ENCODE measurements at places on chromosomes 12 and 14. TPM values are rescaled to one million over a fixed set of nuclear protein-coding genes. Genes with fewer than 3 reads are reported as not detected.

DNA sequence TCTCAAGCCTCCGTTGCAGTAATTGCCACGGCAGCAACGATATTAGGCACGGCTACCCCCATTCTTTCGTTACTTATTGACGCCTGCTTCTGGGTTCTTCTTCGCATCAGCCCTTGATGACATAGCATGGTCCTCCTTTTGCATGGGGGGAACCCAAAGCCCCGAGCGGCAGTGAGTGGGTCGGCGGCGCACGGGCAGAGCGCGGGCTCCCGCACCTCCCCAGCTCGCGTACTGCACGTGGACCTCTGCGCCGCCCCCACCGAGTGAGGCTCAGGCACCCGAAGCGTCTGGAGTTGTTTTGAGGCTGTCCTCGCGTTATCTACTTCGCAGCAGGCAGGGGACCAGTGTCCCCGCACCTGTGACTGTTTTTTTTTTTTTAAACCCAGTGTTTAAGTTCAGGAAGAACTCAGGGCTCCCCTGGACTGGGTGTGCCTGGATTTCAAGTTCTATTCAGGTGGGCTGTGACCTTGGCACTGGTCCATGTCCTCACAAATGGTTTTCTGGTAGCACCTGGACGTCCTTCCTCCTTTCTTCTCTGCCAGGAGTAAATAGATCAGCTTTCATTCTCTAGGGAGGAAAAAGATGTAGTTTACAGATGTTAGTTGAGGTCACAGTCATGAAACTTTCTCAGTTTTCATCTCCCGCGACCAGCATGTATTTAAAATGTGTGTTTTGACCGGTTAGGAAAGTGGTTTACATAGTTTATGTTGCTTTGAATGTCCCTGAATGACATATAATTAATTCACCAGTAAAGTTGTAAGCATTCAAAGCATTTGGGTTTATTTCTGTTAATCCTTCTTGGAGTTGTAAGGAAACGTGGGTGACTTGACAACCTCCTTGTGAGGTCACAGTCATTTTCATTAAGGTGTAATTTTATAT, 1.4 kb upstream of the FOXN4 start:
- peak; percentile 61 for DNase-seq

DNA sequence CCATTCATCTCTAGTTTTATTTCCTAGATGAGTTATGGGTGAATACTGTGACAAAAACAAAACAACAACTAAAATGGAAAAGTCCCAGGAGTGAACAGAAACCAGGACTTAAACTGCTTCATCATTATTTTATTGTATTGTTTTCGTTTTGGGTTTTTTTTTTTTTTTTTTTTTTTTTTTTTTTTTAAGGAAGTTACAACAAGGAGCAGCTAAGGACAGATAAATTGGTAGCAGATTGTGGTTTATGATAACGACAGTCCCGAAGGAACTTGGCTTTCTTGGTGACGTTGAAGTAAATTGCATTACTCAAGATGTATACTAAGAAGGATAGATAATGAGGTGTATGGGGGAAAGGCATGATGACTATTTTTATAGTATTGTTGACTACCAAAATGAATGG, 866.3 kb downstream of the NRXN3 start:
- no peak for DNase-seq

GRCh38 chr14:96066976-96067375, 27.8 kb downstream of the C14orf132 start:
- no peak for DNase-seq

- no peak for DNase-seq
Observed at GRCh38 chr14:73723406-73723796, 9.2 kb upstream of the PNMA1 start.

GRCh38 chr14:105328678-105329390, 14.3 kb downstream of the PACS2 start:
- DNase-seq, result no peak

DNA sequence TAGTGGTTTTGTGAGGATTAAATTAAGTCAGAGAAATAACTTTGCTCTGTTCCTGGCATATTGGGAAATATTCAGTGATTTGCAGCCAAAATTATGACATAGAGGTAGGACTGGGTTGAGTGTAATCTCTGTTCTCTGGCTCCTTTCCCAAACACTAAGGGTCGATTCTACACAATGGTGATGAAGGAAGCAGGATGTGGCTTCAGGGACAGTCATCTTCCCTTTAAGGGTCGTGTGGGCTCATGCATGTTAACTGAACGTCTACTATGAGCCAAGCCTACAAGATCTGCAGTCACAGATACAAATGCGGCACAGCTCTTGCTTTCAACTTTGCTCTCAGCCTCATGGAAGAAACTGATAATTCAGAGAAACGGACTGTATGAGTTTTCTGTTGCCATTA, 381.6 kb downstream of the VRK1 start:
- DNase-seq, result no peak

- DNase-seq, result no peak
Observed at GRCh38 chr14:79840103-79840502, 371.2 kb downstream of the DIO2 start.

- DNase-seq, result peak; percentile 82
Observed at GRCh38 chr12:108119126-108119973, 9.7 kb upstream of the WSCD2 start.

GRCh38 chr12:120115692-120116440, 687 bp downstream of the RAB35 start:
- no peak for DNase-seq

GRCh38 chr12:4690760-4691159, 29.4 kb upstream of the GALNT8 start:
- no peak for DNase-seq

- no peak for DNase-seq
Observed at GRCh38 chr14:75311356-75311755, 32.7 kb downstream of the FOS start.

GRCh38 chr14:22849212-22849819, 12.9 kb downstream of the MMP14 start:
- DNase-seq, result no peak

GRCh38 chr12:111431772-111432171, 26.0 kb downstream of the SH2B3 start:
- no peak for DNase-seq

DNA sequence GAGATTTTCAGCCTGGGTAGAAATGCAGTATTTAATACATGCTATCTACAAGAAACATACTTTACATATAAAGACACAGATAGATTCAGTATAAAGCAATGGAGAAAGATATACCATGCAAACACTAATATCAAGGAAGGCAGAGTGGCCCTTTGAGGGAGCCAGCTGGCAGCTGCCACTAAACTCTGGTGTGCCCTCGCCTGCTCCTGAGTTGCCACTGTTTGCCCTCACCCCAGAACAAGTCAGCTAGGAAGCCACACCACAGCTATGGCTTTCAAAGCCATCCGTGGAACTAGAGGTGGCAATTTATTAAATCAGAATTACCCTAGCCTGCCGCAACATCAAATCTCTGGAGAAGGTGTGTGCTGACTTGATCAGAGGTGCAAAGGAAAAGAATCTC, 18.3 kb downstream of the PXN start:
- no peak for DNase-seq

DNA sequence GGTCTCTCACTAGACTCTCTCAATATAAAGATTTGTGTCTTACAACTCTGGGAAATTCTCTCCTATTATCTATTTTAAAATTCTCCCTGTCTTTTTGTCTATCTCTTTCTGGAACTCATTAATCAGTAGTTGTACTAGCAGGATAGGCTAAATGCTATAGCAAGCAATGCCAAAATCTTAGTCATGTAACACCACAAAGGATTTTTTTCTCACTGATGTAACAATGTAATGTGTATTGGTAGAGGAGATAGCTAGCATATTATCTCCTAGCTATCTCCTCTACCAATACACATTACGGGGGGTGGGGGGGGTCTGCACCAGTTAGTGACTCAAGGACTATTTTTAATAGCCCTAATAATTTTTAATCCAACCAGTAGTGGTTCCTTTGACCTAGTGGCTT, 225.4 kb downstream of the KLHL28 start:
- no peak for DNase-seq

- no peak for DNase-seq
Observed at GRCh38 chr14:21534576-21534975, 8.4 kb upstream of the SALL2 start.

DNA sequence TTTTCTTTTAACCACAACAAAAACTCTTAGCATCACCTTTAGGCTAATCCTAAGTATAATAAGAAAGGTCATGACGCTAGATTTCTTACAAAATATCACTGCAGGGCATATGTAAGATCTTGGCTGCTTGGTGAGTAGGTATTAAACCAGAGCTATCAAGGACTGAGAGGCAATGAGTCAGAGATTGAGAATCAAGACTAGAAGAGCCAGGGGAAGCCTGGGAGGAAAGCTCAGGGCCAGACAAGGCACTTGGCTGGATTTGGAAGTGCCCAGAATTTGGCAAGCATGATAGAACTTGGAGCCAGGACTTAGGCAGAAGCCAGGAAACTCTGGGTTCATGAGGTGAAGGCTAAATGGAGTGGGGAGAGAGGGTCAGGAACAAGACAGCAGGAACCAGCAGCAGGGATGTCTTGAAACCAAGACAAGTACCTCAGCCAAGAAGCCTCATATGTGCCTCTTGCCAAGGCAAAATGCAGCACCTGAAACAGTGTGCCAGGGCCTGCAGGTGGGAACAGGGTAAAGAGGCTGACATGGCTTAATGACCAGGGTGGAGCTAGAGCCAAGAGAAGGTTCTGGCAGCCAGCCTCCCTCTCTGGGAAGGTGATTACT, 49.9 kb downstream of the PTHLH start:
- DNase-seq, result no peak

- DNase-seq, result no peak
Observed at GRCh38 chr12:25256005-25256404, 5.3 kb upstream of the KRAS start.

GRCh38 chr12:556498-556897, 96.8 kb downstream of the B4GALNT3 start:
- no peak for DNase-seq

DNA sequence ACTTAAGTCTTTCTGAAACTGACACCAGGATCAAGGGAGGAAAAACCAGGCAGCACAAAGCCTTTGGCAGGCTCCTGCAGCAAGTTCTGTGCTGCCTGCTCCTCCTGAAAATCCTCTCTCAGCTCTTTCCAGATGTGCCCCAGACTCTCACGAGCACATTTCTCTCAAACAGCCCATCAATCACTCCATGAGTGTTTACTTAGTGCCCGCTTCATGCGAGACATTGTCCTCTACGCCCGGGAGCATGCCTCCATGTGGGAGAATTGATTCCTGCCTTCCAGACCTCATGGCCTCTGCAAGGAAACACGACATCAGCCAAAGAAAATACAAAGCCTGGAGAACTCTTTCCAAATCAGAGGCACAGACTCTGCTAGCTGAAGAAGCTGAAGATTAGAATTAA, 46.5 kb upstream of the TSPAN11 start:
- DNase-seq, result no peak

GRCh38 chr12:11836282-11837151, 187.0 kb downstream of the ETV6 start:
- DNase-seq, result peak; percentile 14

DNA sequence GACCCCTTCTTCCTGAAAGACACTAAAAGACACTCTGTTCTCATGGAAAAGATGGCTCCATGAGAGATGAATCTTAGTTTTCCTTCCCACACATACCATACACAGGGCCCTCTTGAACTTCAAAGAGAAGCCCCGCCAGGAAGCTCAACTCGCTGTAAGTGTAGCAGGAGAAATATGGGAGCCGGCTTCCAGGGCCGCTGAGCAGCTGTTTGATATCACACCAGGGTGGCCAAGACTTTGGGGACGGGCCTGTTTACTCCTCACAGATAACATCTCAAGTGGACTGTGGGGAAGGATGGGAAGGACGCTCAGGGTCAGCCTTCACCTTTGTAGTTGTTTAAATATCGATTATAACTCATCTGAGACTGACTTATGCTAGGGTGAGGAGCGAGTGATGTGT, 235.5 kb upstream of the TBX3 start:
- DNase-seq, result no peak

GRCh38 chr12:88237954-88238353, 95.8 kb downstream of the TMTC3 start:
- no peak for DNase-seq

RD3L gene
- total RNA-seq, result not detected

NANOG gene
- 0.04 TPM for total RNA-seq

CAPRIN2 gene
- 7.4 TPM for total RNA-seq

COL2A1 gene
- total RNA-seq, result not detected

DUSP16 gene
- total RNA-seq, result 9.2 TPM

ST8SIA1 gene
- total RNA-seq, result 4.3 TPM

MYH6 gene
- total RNA-seq, result not detected

EPYC gene
- not detected for total RNA-seq
